ENCODE measurements at places on chromosomes 7 and 10.

DNA sequence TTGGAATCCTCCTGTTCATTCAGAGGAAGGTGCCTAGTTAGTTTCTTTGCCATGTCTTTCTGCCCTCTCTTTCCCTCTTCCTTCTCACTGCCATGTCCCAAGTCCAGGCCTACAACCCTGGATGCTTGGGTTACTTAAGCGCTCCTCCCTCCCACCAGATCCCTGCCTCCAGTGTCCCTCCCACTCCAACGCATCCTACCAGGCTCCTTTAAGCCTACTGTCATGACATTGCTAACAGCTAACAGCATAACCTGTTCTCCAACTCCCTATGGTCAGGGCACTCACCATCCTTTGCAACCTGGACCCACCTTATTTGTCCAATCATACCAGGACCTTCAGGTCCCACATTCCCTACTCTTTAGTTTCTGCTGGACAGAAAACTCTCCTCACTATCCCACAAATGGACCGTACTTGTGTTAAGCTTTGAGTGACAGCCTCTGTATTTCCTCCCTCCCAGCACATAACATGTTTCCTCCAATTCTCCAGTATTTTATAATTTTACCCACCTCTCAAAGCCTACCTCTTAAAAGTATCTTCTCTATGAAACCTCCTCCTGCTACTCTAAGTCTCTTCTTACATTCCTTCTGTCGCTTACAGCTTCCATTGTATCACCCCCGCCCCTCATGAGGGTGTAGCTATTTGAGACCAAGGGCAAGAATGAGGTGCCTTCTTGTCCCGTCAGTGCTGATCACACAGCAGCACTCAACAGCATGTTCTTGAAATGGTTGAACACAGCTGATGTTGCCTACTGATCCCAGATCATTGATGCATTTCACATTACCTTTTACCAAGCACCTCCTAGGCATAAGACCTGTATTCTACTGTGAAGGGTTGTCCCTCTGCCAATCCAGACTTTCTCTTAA is 1.7 kb downstream of the BLNK start:
- H3K4me1 ChIP-seq = no peaks in the 10 kb centered on the region
- H3K4me3 ChIP-seq = no peak overlapping the region
- no peaks in the 10 kb centered on the region for H3K36me3 ChIP-seq
- H3K27me3 ChIP-seq = no peaks in the 10 kb centered on the region
- H3K27ac ChIP-seq = no peak overlapping the region
- no peak for DNase-seq

- H3K36me3 ChIP-seq = peaks cover 26% of the 10 kb centered on the region
- H3K27ac ChIP-seq = peak overlapping the region; percentile 32
- no peaks in the 10 kb centered on the region for H3K27me3 ChIP-seq
- H3K4me1 ChIP-seq = peaks cover 52% of the 10 kb centered on the region
- DNase-seq = no peak
- no peak overlapping the region for H3K4me3 ChIP-seq
These were observed 95.2 kb downstream of the VOPP1 start for GRCh38 chr7:55476852-55477780.

DNA sequence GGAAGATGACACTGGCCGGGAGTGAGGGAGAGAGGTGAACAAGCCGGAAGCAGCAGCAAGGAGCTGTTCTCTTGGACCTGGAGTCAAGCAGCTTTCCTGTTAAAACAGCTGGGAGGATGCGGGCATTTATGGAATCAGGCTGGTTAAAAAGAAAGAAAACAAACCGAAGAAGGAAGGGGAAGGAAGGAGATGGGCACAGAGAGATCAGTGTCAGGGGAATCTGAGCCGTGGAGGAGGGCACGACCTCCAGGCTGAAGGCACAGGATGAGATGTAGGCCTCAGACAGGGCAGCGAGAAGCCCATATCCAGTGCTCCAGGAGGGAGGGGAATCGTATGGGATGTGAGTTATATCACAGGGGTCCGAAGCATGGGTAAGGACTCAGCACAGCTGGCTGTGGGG is 105.9 kb upstream of the RHEB start:
- H3K27ac ChIP-seq = no peak overlapping the region
- no peak overlapping the region for H3K4me3 ChIP-seq
- H3K27me3 ChIP-seq = peaks cover 4% of the 10 kb centered on the region
- H3K36me3 ChIP-seq = no peaks in the 10 kb centered on the region
- no peak for DNase-seq
- no peaks in the 10 kb centered on the region for H3K4me1 ChIP-seq

- no peak for DNase-seq
- no peaks in the 10 kb centered on the region for H3K27me3 ChIP-seq
- H3K4me1 ChIP-seq = peaks cover 11% of the 10 kb centered on the region
- no peak overlapping the region for H3K27ac ChIP-seq
These were observed 179.3 kb downstream of the ARHGAP12 start for GRCh38 chr10:31749301-31749700.

GRCh38 chr7:119436882-119437281 is 836.1 kb upstream of the KCND2 start:
- no peaks in the 10 kb centered on the region for H3K36me3 ChIP-seq
- no peaks in the 10 kb centered on the region for H3K4me1 ChIP-seq
- no peak overlapping the region for H3K4me3 ChIP-seq
- no peak for DNase-seq
- no peak overlapping the region for H3K27ac ChIP-seq

GRCh38 chr10:78780551-78780961 is 288.2 kb upstream of the ZMIZ1 start:
- peaks cover 2% of the 10 kb centered on the region for H3K27me3 ChIP-seq
- no peaks in the 10 kb centered on the region for H3K36me3 ChIP-seq
- DNase-seq = no peak
- H3K27ac ChIP-seq = no peak overlapping the region
- H3K4me1 ChIP-seq = no peaks in the 10 kb centered on the region

DNA sequence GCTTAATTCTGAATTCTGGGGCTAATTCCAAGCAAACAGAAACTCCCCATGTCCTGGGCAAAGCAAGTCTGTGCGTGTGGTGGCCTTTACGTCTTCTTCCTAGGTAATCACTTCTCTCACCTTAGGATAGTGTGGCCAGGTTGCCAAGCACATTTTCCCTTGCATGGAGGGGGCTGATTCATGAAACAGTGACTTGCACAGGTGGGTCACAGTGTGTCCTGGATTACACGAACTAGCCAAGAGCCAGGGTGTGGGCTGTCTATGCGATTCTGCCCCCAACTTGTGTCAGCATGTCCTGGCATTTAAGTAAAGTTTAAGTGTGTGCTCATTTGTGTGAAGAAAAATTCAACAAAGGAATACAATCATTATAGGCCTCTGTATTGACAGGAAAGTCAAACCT is 18.5 kb upstream of the SEM1 start:
- H3K36me3 ChIP-seq = no peaks in the 10 kb centered on the region
- no peak overlapping the region for H3K4me3 ChIP-seq
- H3K27me3 ChIP-seq = no peaks in the 10 kb centered on the region

Data from thymus (tissue), 14 donors.